ENCODE measurements at places on chromosomes 13 and 19. TPM values are rescaled to one million over a fixed set of nuclear protein-coding genes. Genes with fewer than 3 reads are reported as not detected.

DNA sequence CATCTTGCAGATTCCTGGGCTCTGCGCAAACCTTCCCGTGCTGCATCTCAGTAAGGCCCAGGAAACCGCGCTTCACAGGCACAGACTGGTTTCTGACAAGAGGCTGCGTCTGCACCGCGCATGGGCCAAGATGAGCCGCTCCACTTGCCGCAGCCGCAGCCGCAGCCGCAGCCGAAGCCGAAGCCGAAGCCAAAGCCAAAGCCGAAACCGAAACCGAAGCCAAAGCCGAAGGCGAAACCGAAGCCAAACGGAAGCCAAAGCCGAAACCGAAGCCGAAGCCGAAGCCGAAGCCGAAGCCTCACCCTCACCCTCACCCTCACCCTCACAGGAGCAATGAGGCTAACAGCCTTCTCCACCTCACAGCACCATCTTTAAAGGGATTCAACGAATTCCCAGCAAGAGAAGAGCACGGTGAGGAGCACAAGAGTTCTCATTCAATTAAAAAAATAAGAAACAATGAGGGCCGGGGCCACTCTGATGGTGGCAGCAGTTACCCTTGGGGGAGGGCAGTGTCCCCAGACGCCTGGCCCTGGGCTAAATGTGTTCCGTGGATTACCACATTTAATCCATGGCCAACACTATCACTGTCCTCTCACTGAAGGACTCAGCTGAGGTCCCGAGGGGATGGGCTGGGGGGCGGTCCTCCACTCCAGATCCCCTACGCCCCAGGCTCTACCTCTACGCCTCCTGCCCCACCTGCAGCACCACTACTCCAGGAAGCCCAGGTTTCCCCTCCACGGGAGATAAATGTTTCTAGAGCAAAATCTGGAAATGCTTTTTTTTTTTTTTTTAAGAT, 29.1 kb downstream of the ZNF787 start:
- DNase-seq, result no peak

DNA sequence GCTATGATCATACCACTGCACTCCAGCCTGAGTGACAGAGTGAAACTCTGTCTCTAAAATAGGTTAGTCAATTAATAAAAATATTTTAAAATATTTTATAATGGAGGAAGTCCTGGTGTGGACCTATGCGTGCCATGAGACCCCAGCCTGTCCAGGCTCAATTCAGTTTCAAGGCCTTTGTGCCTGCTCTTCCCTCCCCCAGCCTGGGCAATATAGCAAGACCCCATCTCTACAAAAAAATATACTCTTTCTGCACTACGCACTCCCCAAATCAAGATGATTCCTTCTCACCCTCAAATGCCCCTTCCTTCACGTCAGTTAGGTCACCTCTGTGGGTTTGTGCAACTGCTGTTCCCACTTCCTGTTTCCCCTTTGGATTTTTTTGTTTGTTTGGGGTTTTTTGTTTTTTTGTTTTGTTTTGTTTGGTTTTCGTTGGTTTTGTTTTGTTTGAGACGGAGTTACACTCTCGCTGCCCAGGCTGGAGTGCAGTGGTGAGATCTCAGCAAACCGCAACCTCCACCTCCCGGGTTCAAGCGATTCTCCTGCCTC, 1.4 kb upstream of the HSH2D start:
- no peak for DNase-seq

DNA sequence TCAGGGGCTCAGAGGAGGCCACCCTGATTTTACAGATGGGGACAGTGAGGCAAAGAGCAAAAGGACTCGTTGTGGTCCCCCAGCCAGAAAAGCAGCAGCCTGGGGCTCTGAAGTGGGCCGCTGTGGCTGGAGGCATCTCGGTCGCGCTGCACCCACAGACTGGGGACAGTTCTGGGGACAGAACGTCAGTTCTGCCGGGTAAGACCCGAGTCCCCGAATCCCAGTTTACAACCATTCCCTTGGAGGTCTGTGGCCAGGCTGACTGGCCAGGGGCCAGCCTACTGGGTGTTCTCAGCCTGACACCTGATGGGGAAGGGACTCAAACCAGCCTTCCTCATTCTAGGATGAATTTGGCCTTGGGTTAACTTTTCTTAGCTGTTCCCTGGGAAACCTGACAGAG, 14.1 kb downstream of the SUGP1 start:
- no peak for DNase-seq

DNA sequence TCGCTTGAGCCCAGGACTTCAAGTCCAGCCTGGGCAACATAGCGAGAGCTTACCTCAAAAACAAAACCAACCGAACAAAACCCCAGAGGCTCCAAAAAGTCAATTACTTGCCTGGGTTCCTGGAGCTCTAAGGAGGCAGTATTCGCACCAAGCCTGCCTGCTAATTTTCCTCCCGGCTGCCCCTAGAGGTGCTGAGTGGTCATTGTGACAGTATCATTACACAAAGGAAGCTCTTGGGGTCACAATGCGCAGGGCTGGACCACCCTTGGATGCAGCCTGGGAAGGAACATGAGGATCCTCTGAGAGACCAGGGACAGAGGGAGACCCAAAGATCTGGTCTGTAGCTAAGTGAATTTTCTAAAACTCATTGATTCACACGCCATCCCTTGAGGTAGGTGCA, 8.5 kb upstream of the PEX11G start:
- DNase-seq, result no peak

- no peak for DNase-seq
Observed at GRCh38 chr19:7370546-7370945, 21.8 kb downstream of the ARHGEF18 start.

GRCh38 chr13:38664906-38665305, 22.0 kb upstream of the FREM2 start:
- no peak for DNase-seq

AP2S1 gene
- 71.0 TPM for polyA plus RNA-seq

EPSTI1 gene
- 15.6 TPM for polyA plus RNA-seq
